Renal cortex interstitium (tissue), 15 donors: ENCODE measurements at places on chromosomes 16 and 17. TPM values are rescaled to one million over a fixed set of nuclear protein-coding genes. Genes with fewer than 3 reads are reported as not detected.

Gene MT1H
- polyA plus RNA-seq: 25.2 TPM

Gene CACNG4
- 3.1 TPM for polyA plus RNA-seq

Gene TRAF4
- 107 TPM for polyA plus RNA-seq

Gene DNAAF8
- 1.8 TPM for polyA plus RNA-seq

Gene ITGB4
- polyA plus RNA-seq: 11.1 TPM

Gene CES4A
- 13.5 TPM for polyA plus RNA-seq

Gene HOXB1
- 0.91 TPM for polyA plus RNA-seq

Gene HSPB9
- polyA plus RNA-seq: 0.12 TPM
